ENCODE measurements at places on chromosomes 1 and 21.

- no peak overlapping the region for H3K27ac ChIP-seq
- no peaks in the 10 kb centered on the region for H3K27me3 ChIP-seq
- DNase-seq: no peak
- no peak overlapping the region for H3K4me3 ChIP-seq
- H3K36me3 ChIP-seq: no peaks in the 10 kb centered on the region
Observed at GRCh38 chr1:3668585-3669300, 16.4 kb downstream of the TP73 start.

DNA sequence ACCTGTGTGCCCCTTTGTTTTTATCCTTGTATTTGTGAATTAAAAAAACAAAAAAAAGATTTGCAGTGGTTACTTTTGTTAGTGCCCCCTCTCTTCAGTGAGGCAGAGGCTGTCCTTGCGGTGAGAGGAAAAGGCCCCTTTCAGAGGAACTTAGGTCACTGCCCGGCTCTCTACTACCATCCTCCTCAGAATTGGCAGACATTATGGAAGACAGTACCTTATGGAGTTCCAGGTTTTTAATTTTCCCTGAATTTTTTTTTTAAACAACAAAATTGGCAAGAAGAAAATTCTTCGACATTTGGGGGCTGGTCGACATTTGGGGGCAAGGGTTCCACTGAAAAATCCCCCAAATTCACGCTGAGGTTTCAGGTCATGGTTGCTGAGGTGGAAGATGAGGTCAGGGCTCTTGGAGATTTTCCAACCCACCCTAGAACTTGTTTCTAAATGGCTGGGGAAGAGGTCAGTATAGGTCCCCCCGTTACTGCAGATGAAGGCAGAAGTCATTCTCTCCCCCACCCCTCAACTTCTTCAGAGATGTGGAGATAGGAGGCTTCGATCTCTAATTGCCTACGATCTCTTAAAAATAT is 5.3 kb downstream of the RXFP4 start:
- H3K27me3 ChIP-seq: no peaks in the 10 kb centered on the region
- no peak for DNase-seq
- no peak overlapping the region for H3K4me3 ChIP-seq

DNA sequence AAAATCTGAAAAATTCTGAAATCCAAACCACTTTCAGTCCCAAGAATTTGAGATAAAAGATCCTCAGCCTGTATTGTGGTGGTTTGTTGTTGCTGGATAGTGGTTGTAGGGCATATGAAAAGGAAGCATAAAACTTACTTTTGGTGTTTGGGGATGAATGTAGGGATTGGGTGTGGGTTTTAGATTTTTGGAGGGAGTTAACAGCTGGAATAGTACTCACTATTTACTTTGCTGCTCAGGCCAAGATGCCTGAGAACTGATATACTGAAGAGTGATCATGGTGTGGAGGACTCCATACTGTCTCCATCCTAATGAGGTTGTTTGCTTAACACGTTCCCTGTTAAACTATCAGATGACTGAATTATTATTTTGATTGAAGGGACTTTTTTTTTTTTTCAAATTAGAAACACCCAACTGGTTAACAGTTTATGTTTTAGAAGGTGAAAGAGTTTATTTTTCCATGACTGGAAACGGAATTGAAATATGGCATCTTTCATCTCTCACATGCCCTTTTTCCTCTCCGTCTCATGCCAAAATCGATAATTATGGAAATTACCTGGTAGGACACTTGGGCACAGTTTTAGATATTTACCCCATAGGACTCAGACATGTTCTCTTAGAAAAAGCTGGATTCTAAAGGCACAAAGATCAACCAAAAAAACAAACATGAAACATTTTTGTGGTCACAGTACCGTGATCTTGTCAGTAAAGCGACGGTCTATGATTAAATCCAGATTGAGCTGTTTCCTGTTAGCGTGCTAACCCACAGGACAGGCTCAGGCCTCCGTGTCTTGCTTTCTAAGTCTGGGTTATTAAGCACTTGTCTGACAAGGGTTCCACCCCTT is 37.3 kb downstream of the RGL1 start:
- no peaks in the 10 kb centered on the region for H3K27me3 ChIP-seq
- no peak overlapping the region for H3K27ac ChIP-seq
- H3K36me3 ChIP-seq: no peaks in the 10 kb centered on the region

DNA sequence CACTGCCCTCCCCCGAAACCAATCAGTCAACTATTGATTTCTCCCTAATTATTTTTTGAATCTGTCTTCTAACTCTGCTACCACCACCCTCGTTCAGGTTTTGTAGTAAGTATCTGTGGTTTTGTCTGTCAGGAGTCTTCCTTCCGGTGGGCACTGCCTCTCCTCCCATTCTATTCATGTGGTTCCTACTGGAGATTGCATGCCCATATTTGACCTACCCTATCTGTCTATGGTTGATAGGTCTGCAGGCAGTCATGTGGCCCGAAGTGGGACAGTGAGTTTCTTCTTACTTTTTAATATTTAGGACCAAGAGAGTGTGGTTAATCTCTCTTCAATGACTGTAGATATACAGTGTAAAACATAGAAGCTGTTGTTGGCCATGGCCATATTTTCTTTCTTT is 17.8 kb upstream of the MAST2 start:
- no peaks in the 10 kb centered on the region for H3K27me3 ChIP-seq
- H3K36me3 ChIP-seq: no peaks in the 10 kb centered on the region
- no peak overlapping the region for H3K27ac ChIP-seq
- peaks cover 9% of the 10 kb centered on the region for H3K4me1 ChIP-seq

- H3K27me3 ChIP-seq: no peaks in the 10 kb centered on the region
- no peak overlapping the region for H3K27ac ChIP-seq
- DNase-seq: no peak
- no peaks in the 10 kb centered on the region for H3K36me3 ChIP-seq
- no peak overlapping the region for H3K4me3 ChIP-seq
Observed at GRCh38 chr1:222382171-222382570, 165.7 kb downstream of the HHIPL2 start.

DNA sequence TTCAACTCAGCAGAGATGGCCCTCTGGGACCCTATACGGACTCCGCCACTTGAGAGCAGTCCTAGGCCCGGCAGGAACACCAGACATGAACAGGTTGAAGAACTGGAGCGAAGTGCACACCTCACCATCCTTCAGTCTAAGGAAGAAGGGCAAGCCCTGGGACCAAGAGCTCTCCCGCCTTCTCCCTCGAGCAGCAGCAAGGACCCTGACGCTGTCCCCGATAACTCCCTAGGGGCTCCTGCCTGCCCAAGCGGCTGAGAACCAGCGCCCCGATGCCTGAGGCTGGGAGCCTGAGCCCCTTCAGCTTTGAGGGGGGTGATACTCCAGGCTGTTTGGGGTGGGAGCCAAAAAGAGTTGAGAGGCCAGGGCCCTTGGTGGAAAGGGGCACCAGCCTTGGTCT is 10.2 kb downstream of the TMEM81 start:
- no peaks in the 10 kb centered on the region for H3K27me3 ChIP-seq
- H3K4me3 ChIP-seq: no peak overlapping the region
- no peak overlapping the region for H3K27ac ChIP-seq
- no peaks in the 10 kb centered on the region for H3K4me1 ChIP-seq

DNA sequence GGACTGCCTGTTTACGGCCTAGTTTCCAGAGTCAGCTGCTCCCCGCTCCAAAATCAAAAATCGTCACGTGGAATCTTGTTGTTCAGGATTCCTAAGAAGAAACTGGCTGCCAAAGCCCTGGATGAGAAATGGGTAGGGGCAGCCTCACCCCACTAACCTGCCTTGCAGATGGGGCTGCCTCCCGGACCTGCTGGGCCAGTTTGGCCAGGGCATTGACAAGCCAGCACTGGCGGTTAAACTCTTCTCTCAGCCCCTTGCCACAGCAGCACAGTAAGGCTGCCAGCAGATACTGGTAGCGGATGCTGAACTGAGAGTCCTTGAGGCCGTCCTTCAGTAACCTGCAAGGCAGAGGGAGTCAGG is 31.6 kb upstream of the PPP1R15B start:
- DNase-seq: no peak
- peaks cover 4% of the 10 kb centered on the region for H3K4me1 ChIP-seq
- no peak overlapping the region for H3K4me3 ChIP-seq
- H3K36me3 ChIP-seq: peaks cover 63% of the 10 kb centered on the region
- no peak overlapping the region for H3K27ac ChIP-seq
- H3K27me3 ChIP-seq: no peaks in the 10 kb centered on the region

- no peaks in the 10 kb centered on the region for H3K27me3 ChIP-seq
- DNase-seq: no peak
- H3K36me3 ChIP-seq: peaks cover 69% of the 10 kb centered on the region
- H3K27ac ChIP-seq: no peak overlapping the region
Observed at GRCh38 chr1:12272770-12273169, 42.9 kb downstream of the VPS13D start.

DNA sequence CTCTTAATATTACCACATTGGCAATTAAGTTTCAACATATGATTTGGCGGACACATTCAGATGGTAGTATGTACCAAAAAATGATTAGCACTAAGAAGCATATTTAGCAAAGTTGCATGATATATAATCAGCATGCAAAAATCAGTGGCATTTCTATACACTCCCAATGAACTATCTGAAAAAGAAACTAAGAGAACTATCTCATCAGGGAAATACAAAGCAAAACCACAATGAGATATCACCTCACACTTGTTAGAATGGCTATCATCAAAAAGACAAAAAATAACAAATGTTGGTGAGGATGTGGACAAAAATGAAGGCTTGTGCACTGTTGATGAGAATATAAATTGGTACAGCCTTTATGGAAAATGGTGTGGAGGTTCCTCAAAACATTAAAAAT is 31.4 kb upstream of the DENND1B start:
- no peak overlapping the region for H3K4me3 ChIP-seq
- no peaks in the 10 kb centered on the region for H3K36me3 ChIP-seq
- no peaks in the 10 kb centered on the region for H3K27me3 ChIP-seq
- no peak overlapping the region for H3K27ac ChIP-seq
- no peak for DNase-seq
- no peaks in the 10 kb centered on the region for H3K4me1 ChIP-seq

DNA sequence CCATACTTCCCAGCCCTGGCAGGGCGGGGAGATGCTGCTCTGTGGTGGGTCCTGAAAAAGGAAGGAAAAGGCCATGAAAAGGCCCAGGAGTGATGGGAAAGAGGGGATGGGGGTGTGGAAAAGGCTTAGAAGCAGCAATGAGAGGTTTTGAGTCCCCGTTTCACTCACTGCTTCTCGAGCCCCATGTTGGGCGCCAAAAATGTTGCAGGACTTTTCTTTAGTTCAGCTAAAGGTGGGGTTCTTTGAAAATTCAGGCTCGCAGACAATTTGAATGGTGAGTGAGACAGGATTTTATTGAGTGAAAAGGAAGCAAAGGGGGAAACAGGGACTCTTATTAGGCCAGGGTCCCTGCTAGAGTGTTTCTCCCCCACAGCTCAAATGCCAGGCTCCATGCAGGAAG is 93.1 kb downstream of the MRPS6 start:
- no peak for DNase-seq
- H3K27me3 ChIP-seq: no peaks in the 10 kb centered on the region
- no peak overlapping the region for H3K27ac ChIP-seq
- H3K4me3 ChIP-seq: no peak overlapping the region
- H3K4me1 ChIP-seq: no peaks in the 10 kb centered on the region
- H3K36me3 ChIP-seq: no peaks in the 10 kb centered on the region

- DNase-seq: no peak
- no peaks in the 10 kb centered on the region for H3K4me1 ChIP-seq
- no peaks in the 10 kb centered on the region for H3K27me3 ChIP-seq
- no peak overlapping the region for H3K4me3 ChIP-seq
- H3K27ac ChIP-seq: no peak overlapping the region
- no peaks in the 10 kb centered on the region for H3K36me3 ChIP-seq
Observed at GRCh38 chr1:195761104-195761503, 847.1 kb downstream of the KCNT2 start.

GRCh38 chr1:234853906-234854644 is 244.1 kb upstream of the IRF2BP2 start:
- no peaks in the 10 kb centered on the region for H3K27me3 ChIP-seq
- no peak overlapping the region for H3K27ac ChIP-seq
- no peaks in the 10 kb centered on the region for H3K36me3 ChIP-seq
- no peak for DNase-seq
- no peaks in the 10 kb centered on the region for H3K4me1 ChIP-seq
- H3K4me3 ChIP-seq: no peak overlapping the region

GRCh38 chr1:181660621-181661020 is 177.3 kb downstream of the CACNA1E start:
- H3K27ac ChIP-seq: no peak overlapping the region
- H3K4me1 ChIP-seq: no peaks in the 10 kb centered on the region
- no peak overlapping the region for H3K4me3 ChIP-seq
- H3K36me3 ChIP-seq: no peaks in the 10 kb centered on the region
- no peaks in the 10 kb centered on the region for H3K27me3 ChIP-seq
- DNase-seq: no peak

GRCh38 chr1:106278716-106279115 is 777.8 kb upstream of the PRMT6 start:
- no peaks in the 10 kb centered on the region for H3K36me3 ChIP-seq
- no peak for DNase-seq
- no peaks in the 10 kb centered on the region for H3K27me3 ChIP-seq
- H3K27ac ChIP-seq: no peak overlapping the region
- H3K4me1 ChIP-seq: no peaks in the 10 kb centered on the region
- no peak overlapping the region for H3K4me3 ChIP-seq

- no peaks in the 10 kb centered on the region for H3K4me1 ChIP-seq
- no peak overlapping the region for H3K4me3 ChIP-seq
- no peaks in the 10 kb centered on the region for H3K27me3 ChIP-seq
- no peak for DNase-seq
- no peak overlapping the region for H3K27ac ChIP-seq
Observed at GRCh38 chr1:65232461-65232990, 76.8 kb upstream of the DNAJC6 start.

DNA sequence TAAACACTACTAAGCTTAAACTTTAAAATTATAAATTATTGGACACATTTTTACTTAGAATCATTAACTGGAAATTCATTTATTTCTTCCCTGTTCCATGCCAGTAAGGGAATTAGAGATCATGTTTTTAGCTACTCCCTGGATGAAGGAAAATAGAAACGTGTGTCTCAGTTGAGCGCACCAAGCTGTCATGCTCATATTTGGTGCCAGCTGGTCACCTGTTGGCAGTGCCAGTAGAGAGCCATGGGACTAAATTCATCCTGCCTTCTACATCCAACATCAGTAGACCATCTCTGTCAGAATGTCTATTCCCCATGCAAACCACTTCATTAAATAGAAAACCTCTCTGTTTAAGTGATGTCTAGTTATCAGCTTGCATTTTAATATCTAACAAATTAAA is 17.4 kb upstream of the SLC22A15 start:
- no peak overlapping the region for H3K27ac ChIP-seq
- no peaks in the 10 kb centered on the region for H3K36me3 ChIP-seq
- H3K4me1 ChIP-seq: no peaks in the 10 kb centered on the region
- DNase-seq: no peak
- H3K4me3 ChIP-seq: no peak overlapping the region

- H3K27ac ChIP-seq: no peak overlapping the region
- no peak for DNase-seq
- peaks cover 13% of the 10 kb centered on the region for H3K4me1 ChIP-seq
- H3K36me3 ChIP-seq: peaks cover 8% of the 10 kb centered on the region
- no peak overlapping the region for H3K4me3 ChIP-seq
Observed at GRCh38 chr1:224116131-224116530, 2.2 kb downstream of the FBXO28 start.

All from effector memory CD4-positive, alpha-beta T cell (primary cell).